ENCODE measurements at places on chromosomes 2 and 18.

DNA sequence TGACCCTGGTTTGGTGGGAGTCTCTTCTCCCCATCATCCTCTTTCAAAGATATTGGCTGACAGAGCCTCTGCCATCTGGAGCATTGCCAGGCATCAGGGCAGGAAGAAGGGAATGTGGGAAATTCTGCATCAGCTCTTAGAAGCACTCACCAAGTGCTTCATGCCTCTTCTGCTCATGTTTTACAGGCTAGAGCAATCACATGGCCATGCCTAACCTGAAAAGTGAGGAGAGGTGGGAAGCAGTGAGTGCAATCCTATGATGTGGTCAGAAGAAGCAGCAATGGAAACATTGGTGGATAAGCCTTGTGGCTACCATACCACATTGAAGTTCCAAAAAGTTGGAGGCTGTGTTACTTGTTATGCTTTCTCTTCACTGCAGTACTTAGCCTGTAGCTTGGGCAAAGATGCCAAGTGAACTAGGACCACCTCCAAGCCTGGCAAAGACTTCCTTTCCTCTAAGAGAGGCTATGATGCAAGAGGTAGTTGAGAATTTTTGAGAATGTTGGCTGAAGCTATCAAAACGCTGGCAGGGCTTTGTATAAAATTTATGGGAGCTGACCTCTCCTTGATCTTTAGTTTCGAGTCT is 64.1 kb downstream of the BCL2L11 start:
- DNase-seq: no peak

- no peak for DNase-seq
Measured at GRCh38 chr2:184769023-184769422, 170.7 kb downstream of the ZNF804A start.

DNA sequence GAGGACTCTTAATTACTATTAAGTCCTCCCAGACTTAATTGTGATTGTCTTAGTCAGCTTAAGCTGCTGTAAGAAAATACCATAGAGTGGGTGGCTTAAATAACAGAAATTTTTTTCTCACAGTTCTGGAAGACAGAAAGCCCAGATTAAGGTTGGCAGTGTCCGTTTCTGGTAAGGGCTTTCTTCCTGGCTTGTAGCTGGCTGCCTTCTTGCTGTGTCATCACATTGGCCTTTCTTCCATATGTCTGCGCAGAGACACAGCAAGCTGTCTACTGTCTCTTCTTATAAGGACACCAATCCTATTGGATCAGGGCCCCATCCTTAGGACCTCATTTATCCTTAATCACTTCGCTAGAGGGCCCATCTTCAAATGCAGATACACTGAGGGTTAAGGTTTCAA is 38.5 kb downstream of the ASXL3 start:
- no peak for DNase-seq

GRCh38 chr2:24860631-24861030 is 59.4 kb downstream of the ADCY3 start:
- DNase-seq: no peak

- DNase-seq: no peak
Measured at GRCh38 chr18:37440206-37440605, 125.4 kb downstream of the CELF4 start.

- DNase-seq: no peak
Measured at GRCh38 chr2:216315802-216316603, 56.3 kb downstream of the MARCHF4 start.

DNA sequence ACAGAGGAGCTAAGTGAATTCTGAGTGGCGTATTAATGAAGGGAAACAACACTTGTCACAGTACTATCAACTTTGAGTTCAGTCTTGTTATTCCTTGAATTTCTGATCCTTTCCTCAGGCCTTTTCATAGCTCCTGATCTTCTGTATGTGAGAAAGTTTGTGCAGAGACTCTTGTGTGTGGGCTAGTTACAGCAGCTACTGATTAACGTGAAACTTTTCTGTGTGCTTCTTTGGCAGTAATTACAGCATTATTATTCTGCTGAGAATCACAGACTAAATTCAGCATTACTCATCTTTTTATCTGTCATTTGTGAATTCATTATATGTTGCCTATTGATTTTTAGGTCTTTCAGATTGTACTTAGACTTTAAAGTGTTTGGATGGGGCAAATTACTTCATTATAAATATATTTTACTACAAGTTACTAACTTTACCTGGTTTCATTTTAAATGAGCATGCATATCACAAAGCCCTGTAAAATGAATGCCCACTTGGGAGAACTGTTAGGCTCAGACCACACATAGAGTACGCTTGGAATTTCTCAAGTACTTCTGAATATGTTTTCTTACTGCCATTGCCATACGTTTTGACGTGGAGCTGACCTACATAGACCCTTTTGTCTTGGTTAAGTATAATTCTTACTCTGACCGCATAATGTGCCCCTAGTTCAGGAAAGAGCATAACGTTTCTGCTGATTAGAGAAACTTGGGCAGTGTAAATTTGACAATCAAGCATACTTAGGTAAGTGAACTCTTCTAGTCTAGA is 36.2 kb downstream of the CREB1 start:
- DNase-seq: no peak

DNA sequence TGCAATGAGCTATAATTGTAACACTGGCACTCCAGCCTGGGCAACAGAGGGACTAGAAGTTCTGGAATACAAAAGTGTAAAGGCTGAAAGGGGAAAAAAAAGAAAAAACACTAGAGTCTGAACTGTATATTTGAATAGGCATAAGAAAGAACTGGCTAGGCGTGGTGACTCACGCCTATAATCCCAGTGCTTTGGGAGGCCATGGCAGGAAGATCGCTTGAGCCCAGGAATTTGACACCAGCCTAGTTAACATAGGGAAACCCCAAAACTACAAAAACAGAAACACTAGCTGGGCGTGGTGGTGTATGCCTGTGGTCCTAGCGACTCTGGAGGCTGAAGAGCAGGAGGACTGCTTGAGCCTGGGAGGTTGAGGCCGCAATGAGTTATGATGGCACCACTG is 70.6 kb downstream of the SAP130 start:
- DNase-seq: no peak

DNA sequence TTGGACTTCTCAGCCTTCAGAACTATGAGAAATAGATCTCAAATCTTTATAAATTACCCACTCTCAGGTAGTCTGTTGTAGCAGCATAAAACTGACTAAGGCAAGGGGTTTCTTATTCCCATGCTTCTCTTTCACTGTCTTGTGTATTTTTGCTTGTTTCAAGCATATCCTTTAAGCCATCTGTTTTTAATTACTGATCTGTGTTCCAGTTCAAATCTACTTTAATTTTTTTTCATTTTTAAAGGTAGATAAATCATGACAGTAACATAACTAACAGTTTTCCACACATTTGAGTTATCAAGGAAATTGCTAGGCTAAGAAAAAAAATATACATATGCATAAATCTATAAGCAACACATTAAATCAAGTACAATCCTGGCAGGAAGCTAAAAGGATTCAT is 317.9 kb upstream of the TNP1 start:
- no peak for DNase-seq

DNA sequence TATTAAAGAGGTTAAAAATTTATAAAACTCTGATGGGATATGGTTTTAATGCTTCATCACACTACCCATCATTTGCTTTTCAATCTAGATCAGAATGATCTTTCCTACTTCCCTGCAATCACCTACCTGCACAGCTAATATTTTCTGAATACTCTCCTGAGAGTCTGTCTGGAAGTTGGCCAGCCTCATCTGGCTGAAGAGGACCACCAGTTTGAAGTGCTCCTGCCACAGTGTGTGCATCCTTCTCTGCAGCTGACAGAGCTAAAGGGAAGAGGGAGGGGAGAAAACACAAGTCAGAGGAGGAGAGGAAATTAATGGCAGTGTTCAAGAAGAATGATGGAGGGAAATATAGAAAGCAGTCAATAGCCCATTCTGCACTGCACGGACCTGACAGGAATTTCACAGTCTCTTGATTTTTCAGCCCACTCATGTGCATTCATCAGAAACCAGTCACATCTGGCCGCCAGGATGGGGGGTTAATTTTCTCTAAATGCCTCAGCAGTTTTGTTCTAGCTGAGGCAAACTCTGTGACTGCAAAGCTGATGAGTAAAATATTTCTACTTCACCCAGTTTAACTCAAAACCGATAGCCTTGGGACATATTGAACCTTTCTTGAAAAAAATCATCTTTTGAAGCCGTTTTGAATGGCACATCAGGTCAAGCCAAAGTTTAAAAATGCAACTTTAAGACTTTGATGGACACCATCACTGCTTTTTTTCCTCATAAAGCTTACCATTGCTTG is 201.8 kb upstream of the KLHL14 start:
- DNase-seq: no peak

DNA sequence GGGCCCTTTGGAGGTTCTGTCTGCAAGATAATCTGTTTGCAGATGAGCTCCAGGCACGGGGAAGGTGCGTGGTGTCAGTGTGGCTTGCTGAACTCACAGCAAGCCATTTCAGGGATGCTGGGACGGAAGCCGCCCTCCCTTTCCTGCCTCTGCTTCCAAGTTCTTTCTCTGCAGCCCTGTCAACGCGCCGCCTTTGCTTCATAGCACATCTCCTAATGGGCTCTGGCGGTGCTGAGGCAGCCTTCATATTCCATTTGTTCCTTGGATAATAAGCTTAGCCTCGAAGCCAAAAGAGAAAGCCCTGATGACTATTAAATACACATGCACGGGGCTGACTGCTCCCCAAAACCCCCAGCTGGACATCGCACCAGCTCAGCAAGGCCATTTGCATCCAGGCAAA is 81.7 kb upstream of the TAF1B start:
- no peak for DNase-seq

DNA sequence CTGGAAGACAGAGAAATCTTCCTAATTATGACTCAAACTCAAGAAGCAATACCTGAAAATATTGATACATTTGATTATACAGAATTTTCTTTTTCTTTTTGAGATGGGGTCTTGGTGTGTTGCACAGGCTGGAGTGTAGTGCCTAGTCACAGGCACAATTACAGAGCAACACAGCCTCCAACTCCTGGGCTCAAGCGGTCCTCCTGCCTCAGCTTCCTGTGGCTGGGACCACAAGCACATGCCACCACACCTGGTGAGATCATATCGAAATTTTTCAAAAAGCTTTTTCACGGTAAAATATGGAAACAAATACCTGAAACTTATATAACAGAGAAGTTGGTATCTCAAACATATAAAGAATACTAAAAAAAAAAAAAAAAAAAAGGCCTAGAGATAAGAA is 27.9 kb downstream of the TGFBRAP1 start:
- no peak for DNase-seq

Measured in GM20000 (cell line).